Stimulated activated CD4-positive, alpha-beta T cell treated with anti-CD3 and anti-CD28 coated beads, Interleukin-1b, Interleukin-23, amount 100 ng/mL, for 24 hours (primary cell): ENCODE measurements at places on chromosomes 5 and 9.

- DNase-seq: no peak
These were observed 78.4 kb downstream of the EBF1 start for GRCh38 chr5:159021136-159021900.

GRCh38 chr5:76175821-76176403 lies 92.7 kb downstream of the SV2C start:
- no peak for DNase-seq

DNA sequence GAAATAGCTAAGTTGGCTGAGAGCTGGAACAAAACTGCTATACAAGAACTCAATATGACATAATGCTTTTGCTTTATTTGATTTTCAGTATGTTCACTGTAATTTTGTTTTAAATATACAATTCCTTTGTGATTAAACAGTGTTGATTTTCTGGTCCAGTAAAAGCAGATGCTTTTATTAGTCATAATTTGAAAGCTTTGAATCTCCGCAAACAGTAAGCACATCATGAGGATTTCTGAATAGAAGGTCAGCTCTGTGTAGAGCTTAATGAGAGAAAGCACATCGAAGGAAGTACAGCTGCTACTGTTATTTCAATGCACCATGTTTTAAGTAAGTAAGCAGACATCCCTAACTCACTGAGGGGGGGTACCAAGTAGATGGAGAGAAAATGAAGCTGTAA lies 701.3 kb upstream of the ACO1 start:
- no peak for DNase-seq

DNA sequence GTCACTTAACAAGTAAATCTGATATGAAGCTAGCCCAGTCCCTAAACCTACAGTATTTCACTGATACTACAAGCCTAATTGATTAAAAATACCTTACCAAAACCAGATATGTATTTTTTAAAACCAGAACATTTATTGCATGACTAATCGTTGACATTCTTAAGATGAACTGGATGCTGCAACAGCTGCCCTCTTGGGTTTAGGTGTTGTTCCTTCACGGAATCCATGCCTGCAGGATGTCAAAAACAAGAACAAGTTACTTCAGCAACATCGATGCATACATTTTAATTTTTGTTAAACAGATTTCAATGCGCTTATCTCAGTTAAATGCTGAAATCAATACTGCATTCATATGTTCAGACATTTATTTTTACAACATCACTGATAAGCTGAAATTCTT lies 2.7 kb downstream of the RPL37 start:
- no peak for DNase-seq

- DNase-seq: no peak
These were observed 358.3 kb downstream of the SEMA5A start for GRCh38 chr5:9187614-9188013.

- DNase-seq: no peak
These were observed 120.6 kb upstream of the ASTN2 start for GRCh38 chr9:117535434-117535833.

- DNase-seq: no peak
These were observed 504.8 kb downstream of the DIRAS2 start for GRCh38 chr9:90137801-90138200.

GRCh38 chr5:102638316-102638715 lies 116.8 kb upstream of the PAM start:
- DNase-seq: no peak

GRCh38 chr9:120701248-120701647 lies 13.0 kb downstream of the MEGF9 start:
- no peak for DNase-seq

DNA sequence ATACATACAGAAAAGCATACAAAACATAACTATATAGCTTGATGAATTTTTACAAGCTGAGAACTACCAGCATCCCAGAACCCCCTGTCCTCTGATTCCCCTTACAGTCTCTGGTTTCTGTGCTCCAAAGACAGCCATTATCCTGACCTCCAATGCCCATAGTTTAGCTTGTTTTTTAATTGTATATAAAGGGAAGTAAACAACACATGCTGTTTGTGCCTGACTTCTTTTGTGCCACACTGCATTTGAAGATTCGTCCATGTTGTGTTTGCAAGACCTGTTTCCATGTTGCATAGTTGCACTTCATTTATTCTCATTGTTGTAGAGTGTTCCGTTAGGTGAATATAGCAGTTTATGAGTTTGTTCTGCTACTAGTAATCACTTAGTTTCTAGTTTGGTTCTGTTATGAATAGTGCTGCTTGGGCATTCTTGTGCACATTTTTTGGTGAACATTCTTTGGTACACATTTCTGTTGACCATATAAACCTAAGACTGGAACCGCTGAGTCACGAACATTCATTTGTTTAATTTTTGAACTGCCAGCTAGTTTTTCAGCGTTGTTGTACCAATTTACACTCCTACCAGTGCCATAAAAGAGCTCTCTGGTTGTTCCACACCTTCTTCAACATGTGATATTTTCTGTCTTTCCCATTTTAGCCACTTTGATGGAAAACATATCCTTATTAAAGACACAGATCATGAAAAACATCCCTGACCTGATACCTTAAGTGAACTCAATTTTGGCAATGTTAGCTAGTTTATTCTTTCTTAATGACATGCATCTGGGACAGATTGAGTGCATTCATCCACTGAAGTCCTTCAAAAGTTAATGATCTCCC lies 78.1 kb upstream of the ANXA1 start:
- DNase-seq: no peak

DNA sequence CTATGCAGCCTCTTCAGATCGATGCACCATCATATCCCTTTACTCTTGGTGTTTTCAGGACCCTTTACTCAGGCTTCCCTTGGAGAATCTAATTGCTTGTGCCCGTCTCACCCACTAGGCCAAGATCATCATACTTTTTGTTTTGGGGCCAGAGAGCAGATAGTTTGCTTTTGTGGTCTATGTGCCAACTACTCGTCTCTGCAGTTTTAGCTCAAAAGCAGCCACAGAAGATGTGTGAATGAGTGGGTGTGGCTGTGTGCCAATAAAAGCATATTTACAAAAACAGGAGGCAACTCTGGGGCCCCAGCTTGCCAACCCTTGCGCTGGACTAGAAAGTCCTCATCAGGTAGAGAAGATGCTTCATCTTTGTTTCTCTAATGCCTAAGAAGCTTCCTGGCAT lies 216.8 kb downstream of the SEMA5A start:
- DNase-seq: no peak

DNA sequence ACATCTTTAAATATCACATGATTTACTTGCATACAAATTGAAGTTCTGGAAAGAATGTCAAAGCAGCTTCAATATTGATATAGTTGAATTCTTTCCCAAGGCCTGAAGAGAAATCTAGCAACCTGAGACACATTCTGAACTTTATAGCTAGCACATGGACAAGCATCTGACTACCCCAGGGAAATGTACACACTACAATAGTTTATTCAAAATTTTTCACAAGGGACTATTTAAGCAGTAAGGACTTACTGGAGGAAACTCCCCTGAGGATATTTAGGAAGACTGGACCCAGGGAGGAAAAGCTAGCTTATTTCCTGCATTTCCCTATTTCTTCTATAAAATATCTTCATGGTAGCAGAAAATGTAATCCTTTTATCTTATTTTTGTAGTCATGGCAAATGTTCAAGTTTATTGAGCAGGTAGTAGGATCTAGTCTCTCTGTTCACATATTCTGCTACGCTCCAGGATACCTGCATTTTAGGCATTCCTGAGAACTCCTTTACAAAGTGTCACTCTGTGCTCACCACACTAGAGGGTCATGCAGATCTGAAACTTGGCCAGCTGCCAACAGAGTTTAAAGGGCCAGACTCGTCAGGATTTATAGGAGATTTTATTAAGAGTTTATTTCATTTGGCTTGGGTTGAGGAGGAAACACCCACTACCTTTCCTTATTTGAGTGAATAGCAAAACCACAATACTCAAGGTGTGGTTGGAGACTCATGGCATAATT lies 348.4 kb upstream of the FTMT start:
- DNase-seq: no peak

DNA sequence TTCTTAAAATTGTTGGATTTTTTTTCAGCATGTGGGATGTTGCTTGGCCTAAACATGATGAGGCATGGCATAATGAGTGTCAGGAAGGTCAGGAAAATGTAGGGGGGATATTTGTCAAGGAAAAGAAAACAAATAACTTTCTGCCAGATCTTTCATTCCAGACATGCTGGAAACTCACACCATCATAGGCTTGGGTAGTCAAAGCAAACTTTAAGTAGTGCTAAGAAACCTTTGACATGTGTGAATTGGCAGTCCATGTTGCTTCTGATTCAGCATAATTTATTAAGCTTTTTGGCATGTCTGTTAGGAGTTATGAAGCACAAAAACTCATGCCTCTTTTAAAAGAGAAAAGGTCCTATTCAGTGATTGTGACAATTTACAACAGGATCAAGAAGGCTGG lies 61.3 kb upstream of the MTAP start:
- no peak for DNase-seq

- DNase-seq: no peak
These were observed 25.4 kb upstream of the SNX18 start for GRCh38 chr5:54492178-54492577.

DNA sequence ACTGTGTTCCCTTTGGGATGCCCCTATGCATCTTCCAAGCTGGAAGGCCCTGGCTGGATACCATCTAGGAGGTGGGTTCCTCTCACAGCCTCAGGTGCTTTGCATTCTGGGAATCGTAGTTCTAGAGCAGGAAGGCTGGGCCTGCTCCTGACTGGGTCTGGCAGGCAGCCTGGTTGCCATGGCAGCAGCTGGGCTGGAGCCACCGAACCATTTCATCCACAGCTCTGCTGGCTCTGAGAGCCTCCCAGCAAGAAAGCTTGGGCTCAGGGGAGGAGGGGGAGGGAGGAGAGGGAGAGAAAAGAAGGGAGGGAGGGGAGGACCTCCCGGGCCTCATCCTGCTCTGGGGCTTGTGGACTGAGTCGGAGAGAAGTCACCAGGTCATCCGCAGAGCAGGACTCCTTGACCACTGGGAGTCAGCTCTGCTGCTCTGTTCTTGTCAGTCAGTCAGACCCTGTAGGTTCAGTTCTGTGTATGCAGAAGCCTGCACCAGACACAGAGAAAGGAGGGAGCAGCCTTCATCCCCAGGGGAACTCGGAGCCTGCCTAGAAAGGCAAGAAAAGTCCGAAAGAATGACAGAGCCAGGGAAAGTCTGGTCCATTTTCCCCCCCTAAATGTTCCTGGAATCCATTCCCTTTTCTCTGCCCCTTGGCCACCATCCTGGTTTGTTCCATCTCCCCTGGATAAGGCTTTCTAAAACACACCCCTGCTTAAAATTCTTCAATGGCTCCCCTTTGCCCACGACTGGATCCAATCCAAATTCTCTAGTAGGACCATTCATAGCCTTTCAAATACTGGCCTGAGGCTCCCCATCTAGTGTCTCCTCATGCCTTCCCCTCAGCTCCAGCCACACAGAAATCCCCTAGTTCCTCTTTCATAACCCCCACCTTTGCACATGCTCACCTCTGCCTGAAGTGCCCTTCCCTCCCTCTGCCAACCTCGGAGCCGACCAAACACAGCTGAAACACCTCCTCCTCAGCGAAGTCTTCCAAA lies 65.4 kb upstream of the ARAP3 start:
- DNase-seq: no peak

DNA sequence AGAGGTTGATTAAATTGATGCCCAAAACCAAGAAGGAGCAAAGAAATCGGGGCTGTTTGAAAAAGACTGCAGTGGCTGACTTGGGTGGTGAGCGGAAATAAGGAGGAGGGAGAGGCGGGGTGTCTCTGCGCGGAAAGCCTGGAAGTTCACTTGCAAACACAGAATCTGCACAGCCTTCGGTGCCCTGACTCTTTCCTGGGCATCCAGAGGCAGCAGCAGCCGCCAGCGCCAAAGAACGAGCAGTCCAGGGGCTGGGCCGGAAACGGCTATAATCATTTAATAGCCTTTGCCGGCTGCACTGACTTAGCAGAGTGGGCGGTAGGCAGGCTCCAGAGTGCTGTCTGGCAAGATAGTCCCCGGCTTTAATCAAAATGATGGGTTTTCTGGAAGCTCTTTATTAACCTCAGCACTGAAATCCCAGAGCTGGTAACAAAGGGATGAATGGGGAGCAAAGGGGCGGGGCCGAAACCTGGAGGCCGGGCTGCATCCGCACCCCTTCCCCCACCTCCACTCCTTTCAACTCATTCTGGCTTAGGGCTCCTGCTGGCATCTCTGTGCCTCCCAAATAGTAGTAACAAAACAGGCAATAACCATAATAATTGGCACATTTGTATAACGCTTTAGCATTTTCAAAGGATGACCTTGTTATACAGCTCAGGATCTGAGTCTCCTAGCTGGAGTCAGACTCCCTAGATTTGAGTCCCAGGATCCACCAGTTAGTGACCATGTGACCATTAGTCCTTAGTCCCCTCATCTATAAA lies 35.7 kb downstream of the PCDHAC2 start:
- no peak for DNase-seq

- DNase-seq: no peak
These were observed 130.0 kb downstream of the LHFPL2 start for GRCh38 chr5:78518365-78519197.

- DNase-seq: no peak
These were observed 23.8 kb upstream of the CNOT6 start for GRCh38 chr5:180470361-180470760.
